NCI-H2081 treated with DMSO at 0.1 percent for 48 hours (cell line): ENCODE measurements at places on chromosomes 1 and 21.

DNA sequence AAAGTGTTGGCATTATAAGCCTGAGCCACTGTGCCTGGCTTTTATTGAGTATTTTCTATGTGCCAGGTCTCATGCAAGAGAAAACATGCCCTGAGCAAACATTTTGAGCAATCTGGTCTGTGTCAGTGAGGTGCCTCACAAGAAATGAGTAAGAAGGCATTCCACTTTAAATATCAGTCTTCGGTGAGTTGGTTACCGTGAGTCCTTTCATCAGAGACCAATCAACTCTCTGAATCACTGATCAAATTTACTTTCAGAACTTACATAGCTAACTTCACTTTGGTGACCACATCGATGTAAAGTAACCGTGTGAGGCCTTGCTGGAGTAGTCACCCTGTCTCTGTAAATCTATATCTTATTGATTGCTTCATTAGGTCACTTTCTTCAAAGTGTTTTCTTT, 14.3 kb upstream of the DDX59 start:
- no peak for DNase-seq

- DNase-seq = no peak
These were observed 22.3 kb downstream of the CEP104 start for GRCh38 chr1:3834701-3835100.

GRCh38 chr1:150808121-150808520, at the start of gene CTSK:
CTSK (minus strand) TSS chr1:150808260; CDS start chr1:150806805, 1,455 bp downstream.
- no peak for DNase-seq

DNA sequence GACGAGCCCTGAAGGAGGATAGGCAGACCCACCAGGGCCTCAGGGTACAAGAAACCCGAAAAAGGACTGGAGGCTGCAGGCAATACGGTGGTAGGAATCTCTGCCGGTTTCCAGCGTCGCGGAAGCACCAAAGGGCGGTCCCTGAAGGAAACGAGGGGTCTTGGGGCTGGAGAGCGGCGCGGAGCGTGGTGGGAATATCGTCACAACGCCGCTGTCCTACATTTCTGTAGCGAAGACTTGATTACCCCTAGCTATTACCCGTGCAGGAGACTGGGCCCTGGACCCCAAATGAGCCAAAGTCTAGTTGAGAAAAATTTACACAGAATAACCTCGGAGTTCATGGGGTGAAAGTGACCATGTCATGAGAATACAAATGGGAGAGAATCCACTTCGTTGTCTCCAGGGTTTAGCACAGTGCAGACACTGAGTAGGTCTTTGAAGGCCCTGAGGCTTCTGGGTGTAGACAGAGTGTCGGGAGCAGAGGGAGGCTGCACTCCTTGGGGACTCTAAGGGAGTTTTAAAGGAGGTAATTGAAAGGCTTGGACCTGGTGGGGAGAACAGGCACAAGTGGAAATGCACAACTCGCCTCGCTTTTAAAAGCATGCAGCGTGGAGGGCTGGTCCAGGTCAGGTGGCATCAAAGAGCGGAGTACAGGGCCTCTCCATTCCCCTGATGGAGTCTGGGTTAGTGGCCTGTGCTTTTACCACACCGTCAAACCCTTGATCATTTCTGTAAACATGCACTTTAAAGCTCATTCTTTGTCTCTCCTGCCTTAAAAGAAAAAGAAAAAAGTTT, 1.5 kb downstream of the ATP1A1 start:
- no peak for DNase-seq

- no peak for DNase-seq
These were observed 30.0 kb downstream of the CAPZB start for GRCh38 chr1:19455353-19455752.

- DNase-seq = no peak
These were observed 102.8 kb upstream of the SOD1 start for GRCh38 chr21:31556662-31557061.

DNA sequence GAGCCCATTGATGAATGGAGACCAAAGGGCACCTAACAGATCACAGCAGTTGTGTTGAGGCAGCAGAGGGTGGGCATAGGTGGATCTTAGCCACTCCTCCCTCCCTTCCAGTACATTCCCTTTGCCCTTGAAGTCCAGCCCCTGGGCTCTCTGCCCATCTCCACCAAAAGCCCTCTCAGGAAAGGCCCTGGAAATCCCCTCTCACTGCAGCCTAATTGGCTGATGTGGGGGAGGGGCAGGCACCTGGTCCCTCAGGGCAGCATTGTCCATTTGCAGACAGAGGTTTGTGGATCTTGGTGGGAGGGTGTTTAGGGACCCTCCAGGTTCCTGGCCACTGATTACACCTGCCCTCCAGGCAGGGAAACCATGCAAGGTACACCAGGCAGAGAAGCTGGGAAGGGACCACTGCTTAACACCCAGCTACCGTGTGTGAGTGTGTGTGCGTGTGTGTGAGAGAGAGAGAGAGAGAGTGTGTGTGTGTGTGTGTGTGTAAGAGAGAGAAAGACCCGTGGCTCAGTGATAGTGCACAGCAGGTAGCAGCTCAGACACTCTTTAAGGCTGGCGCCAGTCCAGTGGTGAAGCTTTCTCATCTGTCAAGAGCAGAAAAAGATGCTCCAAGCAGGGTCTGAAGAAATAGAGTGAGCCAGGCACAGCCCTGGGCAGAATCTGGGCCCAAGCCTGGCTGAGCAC, 71.1 kb downstream of the MATN1 start:
- no peak for DNase-seq

GRCh38 chr1:184035719-184036516, 1.6 kb downstream of the COLGALT2 start:
- DNase-seq = no peak

GRCh38 chr1:94095112-94095637, 25.8 kb downstream of the ABCA4 start:
- no peak for DNase-seq

DNA sequence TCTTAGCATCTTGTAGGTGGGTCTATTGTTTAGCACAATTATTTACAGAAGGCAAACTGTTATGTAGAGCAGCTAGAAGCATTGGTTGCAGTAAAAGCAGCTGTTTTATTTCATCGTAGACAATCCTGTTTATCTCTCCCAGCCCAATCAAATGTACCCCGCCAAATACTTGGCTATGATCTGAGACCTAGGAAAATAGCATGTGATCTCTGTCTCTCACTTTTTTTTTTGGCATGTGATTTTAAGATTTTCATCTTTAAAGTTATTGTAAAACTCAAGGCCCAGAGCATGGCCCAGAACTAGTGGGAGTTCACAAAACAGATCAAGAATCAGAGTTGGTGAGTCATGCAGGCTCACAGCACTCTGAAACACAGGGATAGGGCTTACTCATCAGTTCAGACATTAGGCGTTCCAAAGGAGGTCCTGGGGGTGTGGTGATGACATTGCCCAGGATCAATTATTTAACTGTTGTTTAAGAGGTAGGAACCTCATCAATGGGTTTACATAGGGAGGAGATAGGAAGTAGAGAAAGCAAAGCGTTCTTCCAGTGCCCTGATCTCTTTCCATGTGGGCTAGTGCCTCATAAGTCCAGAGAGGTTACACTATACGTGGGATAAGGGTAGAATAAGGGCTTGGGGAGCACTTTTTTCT, 40.2 kb downstream of the TBX19 start:
- DNase-seq = no peak

- no peak for DNase-seq
These were observed 1.6 kb upstream of the HPCA start for GRCh38 chr1:32884726-32885125.

DNA sequence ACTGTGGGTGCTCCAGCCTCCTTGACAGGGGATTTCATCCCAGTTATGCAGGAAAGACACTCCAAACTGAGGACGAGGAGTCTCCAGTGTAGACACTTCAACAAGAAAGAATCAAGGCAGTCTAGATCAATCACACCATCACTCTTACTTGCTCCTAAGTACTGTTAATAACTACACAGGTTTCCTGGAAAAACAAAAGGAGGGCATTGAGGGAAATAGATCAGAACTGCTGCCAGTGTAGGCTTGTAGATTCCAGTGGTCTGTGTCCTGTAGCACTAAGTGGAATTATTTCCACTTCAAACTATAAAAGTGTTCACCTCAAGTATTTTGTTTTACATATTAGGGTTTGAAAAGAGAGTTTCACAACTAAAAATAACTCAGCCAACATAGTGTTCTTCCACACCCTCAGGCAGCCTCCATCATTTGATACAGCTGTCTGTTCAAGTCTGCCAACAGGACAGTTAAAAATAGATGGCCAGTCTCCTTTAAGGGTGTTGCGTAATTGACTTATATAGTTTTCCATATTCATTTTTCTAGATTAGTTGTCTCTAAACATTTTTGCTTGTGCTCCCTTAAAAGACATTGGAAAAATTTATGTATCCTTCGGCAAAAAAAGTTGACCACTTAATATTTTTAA, 32.0 kb upstream of the AGL start:
- no peak for DNase-seq

DNA sequence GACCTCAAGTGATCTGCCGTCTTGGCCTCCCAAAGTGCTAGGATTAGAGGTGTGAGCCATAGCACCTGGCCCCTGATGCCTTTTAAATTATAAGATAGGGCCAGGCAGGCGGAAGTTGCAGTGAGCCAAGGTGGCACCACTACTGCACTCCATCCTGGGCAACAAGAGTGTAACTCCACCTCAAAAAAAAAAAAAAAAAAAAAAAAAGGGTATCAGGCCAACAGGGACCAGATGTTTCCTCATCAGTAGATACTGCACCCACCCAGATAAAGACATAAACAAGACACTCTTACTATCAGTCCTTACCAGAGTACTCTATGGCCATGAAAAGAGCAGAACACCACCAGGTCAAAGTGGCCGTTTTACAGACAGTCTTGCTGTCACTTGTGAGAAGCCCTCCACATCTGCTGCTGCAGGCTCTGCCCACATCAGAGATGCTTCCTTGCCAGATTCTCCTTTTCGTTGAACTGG, 3.3 kb downstream of the C21orf58 start:
- DNase-seq = no peak

- no peak for DNase-seq
These were observed 12.1 kb upstream of the ITPKB start for GRCh38 chr1:226751214-226751613.
